ENCODE measurements at places on chromosomes 6 and 20. TPM values are rescaled to one million over a fixed set of nuclear protein-coding genes. Genes with fewer than 3 reads are reported as not detected.

DNA sequence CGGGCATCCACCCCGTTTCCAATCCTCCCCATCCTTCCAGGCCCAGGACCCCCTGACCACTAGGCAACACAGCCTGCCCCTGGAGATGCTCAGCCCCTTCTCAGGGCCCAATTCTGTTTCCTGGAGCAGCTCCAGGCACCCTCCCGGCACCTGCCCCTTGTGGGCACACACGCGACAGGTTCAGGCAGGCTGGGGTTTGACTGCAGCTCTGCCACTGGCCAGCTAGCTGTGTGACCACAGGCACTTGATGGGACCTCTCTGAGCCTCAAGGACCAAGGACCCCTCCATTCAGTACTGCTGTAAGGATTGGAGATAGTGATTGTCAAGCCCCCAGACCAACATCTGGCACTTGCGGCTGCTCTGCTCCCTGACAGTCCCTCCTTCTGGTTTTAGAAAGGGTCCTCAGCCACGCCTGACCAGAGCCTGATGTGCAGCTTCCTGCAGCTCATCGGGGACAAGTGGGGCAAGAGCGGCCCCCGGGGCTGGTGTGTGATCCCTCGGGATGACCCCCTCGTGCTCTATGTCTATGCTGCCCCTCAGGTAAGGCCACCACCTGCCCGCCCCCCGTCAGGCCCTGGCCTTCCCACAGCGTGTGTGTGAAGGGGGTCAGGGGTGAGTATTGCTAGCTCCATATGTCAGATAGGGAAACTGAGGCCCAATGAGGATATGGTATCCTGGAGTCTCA lies 21.7 kb downstream of the FGD2 start:
- H3K4me1 ChIP-seq = no peaks in the 10 kb centered on the region
- DNase-seq = no peak
- H3K4me3 ChIP-seq = no peak overlapping the region
- H3K36me3 ChIP-seq = no peaks in the 10 kb centered on the region
- H3K27ac ChIP-seq = no peak overlapping the region

DNA sequence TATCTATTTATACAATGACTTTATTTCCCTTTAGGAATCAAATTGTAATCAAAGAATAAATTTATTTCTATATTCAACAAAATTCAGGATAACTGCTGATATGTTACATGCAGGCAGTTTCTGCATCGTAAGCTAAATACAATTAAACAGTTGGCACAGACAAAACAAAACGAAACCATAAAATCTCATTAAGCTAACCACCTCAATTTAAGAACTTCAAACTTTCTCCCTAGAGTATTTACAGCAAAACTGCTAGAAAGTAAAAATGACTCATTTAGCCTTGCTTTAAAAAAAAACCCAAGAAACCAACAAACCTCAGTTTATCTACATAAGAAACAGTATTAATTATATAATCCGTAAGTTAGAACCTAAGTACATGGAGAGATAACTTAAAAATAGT lies 17.1 kb downstream of the SSR1 start:
- no peak for DNase-seq
- H3K36me3 ChIP-seq = peaks cover 26% of the 10 kb centered on the region
- H3K4me3 ChIP-seq = no peak overlapping the region
- no peak overlapping the region for H3K27ac ChIP-seq
- no peaks in the 10 kb centered on the region for H3K4me1 ChIP-seq

- no peaks in the 10 kb centered on the region for H3K27me3 ChIP-seq
- no peaks in the 10 kb centered on the region for H3K4me1 ChIP-seq
- no peaks in the 10 kb centered on the region for H3K36me3 ChIP-seq
- no peak overlapping the region for H3K27ac ChIP-seq
- H3K4me3 ChIP-seq = no peak overlapping the region
Observed at GRCh38 chr20:732727-733126, 35.6 kb downstream of the SLC52A3 start.

DNA sequence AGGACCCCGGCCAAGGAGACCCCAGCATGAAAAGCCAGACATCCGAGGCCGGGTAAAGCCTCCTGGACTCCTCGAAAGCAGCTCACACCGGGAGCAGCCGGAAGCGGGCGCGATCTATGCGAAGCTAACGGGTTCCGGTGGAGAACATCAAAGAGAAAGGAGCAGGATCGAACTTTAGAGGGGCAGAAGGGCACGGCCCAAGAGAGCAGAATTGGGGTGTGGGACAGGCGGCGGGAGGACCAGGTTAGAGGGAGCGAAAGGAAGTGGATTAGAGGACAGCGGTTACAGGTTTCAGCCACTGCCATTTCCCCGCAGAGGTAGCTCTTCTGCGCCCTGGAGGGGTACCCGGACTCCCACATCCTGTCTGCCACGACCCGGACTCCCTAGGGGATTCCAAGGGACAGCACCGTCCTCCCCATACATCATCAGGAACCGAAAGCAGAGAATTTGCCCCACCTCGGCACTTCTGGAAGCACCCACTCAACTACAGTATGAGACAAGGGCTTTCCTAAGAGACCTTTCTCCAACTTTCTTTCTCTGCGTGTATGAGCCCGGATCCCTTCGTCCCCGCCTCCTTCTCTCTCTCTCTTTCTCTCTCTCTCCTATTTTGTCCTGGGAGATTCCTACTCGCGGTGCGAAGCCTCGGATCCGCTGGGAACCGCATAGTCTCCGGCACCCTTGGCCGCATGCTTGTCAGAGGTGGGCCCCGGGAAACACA lies 507 bp upstream of the VGLL2 start:
- H3K4me3 ChIP-seq = peak overlapping the region; percentile 45
- H3K27me3 ChIP-seq = peaks cover 4% of the 10 kb centered on the region
- no peaks in the 10 kb centered on the region for H3K4me1 ChIP-seq
- DNase-seq = no peak
- no peaks in the 10 kb centered on the region for H3K36me3 ChIP-seq

DNA sequence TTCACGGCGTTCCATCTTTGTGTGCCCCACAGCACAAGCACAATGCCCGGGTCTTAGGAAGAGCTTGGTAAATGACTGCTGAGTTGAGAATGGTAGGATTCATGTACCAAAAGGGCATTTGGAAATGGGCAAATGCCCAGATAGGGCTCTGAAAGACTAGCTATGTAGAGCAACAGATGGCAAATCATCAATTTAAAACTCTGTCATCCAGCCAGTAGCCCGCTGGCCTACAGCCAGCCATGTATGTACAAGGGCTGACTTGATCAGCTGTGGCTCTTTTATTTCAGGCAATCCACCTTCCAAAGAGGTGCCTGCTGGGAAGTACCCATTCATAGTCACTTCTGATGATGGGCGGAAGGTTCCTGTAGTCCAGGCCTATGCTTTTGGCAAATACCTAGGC lies 35.1 kb downstream of the NT5E start:
- no peak for DNase-seq
- no peak overlapping the region for H3K27ac ChIP-seq
- no peaks in the 10 kb centered on the region for H3K36me3 ChIP-seq
- H3K4me1 ChIP-seq = no peaks in the 10 kb centered on the region
- H3K27me3 ChIP-seq = no peaks in the 10 kb centered on the region

GRCh38 chr6:18693881-18694280 lies 306.7 kb downstream of the RNF144B start:
- DNase-seq = no peak
- no peaks in the 10 kb centered on the region for H3K36me3 ChIP-seq
- H3K27me3 ChIP-seq = no peaks in the 10 kb centered on the region
- H3K27ac ChIP-seq = no peak overlapping the region
- H3K4me1 ChIP-seq = no peaks in the 10 kb centered on the region

DNA sequence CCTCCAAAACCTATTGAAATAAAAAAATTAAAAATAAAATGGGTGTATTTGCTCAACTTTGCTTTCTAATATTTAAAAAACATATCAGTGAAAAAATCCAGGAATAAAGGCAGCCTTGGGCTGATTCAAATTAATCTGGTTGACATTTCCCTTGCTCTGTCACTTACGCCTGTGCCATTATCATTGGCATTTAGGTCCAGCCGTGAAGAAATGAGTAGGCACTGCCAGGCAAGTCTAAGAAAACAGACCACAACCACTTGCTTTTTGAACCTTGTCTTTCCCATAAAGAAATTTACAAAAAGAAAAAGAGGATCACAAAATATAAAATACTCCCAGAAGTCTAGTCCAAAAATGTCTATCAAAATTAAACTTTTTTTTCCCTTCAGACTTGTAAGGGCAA lies 59.2 kb upstream of the HBS1L start:
- H3K27me3 ChIP-seq = no peaks in the 10 kb centered on the region
- H3K4me1 ChIP-seq = no peaks in the 10 kb centered on the region
- DNase-seq = no peak
- H3K27ac ChIP-seq = no peak overlapping the region
- no peaks in the 10 kb centered on the region for H3K36me3 ChIP-seq
- no peak overlapping the region for H3K4me3 ChIP-seq

GRCh38 chr6:13846841-13847240 lies 32.5 kb upstream of the MCUR1 start:
- H3K4me1 ChIP-seq = no peaks in the 10 kb centered on the region
- H3K36me3 ChIP-seq = no peaks in the 10 kb centered on the region
- no peak for DNase-seq
- no peak overlapping the region for H3K27ac ChIP-seq
- no peaks in the 10 kb centered on the region for H3K27me3 ChIP-seq

DNA sequence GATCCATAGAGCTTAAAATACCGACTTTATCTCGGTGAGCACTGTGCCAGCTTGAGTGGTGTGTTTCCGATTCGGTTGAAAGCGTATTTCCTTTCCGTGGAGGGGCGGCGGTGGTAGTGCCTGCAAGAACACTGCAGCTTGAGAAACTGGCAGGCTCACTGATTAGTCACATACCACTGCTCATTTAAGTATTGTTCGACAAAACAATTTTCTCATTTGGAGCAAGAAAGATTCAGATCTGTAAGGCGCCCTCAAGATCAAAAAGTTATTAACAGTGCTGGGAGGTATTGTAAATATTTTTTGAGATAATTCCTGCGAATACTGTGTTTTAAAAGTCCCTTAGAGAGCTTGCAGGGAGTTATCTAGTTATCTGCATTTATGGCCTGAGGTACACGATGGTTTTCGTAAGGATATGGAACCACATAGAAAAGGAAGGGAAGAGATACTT lies 1.3 kb downstream of the MAPK14 start:
- DNase-seq = peak; percentile 51
- H3K27ac ChIP-seq = peak overlapping the region; percentile 96
- peak overlapping the region; percentile 86 for H3K4me3 ChIP-seq

GRCh38 chr6:143490775-143491174 lies 20.7 kb downstream of the FUCA2 start:
- no peak for DNase-seq
- H3K36me3 ChIP-seq = peaks cover 29% of the 10 kb centered on the region
- H3K4me3 ChIP-seq = no peak overlapping the region
- H3K27ac ChIP-seq = no peak overlapping the region
- H3K4me1 ChIP-seq = no peaks in the 10 kb centered on the region
- no peaks in the 10 kb centered on the region for H3K27me3 ChIP-seq

GRCh38 chr6:32164295-32164694 lies at the start of gene EGFL8:
Gene EGFL8, plus strand, starts transcription at chr6:32164595. Its CDS starts 1,571 bp downstream, at chr6:32166166.
- H3K36me3 ChIP-seq = peaks cover 94% of the 10 kb centered on the region
- H3K27me3 ChIP-seq = no peaks in the 10 kb centered on the region
- H3K4me3 ChIP-seq = no peak within 1 kb of the TSS
- H3K27ac ChIP-seq = peak within 1 kb of the TSS; percentile 62

- no peak overlapping the region for H3K27ac ChIP-seq
- no peak overlapping the region for H3K4me3 ChIP-seq
- H3K27me3 ChIP-seq = no peaks in the 10 kb centered on the region
- no peaks in the 10 kb centered on the region for H3K36me3 ChIP-seq
- no peaks in the 10 kb centered on the region for H3K4me1 ChIP-seq
Observed at GRCh38 chr6:56335726-56336125, 88.3 kb upstream of the COL21A1 start.

- no peak for DNase-seq
- H3K4me1 ChIP-seq = no peaks in the 10 kb centered on the region
- no peak overlapping the region for H3K4me3 ChIP-seq
- H3K27ac ChIP-seq = no peak overlapping the region
Observed at GRCh38 chr6:169044381-169045230, 209.0 kb downstream of the THBS2 start.

- H3K27ac ChIP-seq = peak overlapping the region; percentile 3
- H3K27me3 ChIP-seq = no peaks in the 10 kb centered on the region
- no peak for DNase-seq
Observed at GRCh38 chr6:128491100-128491581, 29.3 kb downstream of the PTPRK start.

Gene TGM6
- total RNA-seq = not detected

Gene MTFR2
- total RNA-seq = not detected

Gene VGLL2
- total RNA-seq = not detected

Gene LST1
- 22.7 TPM for total RNA-seq

Gene ADISSP
- 32.4 TPM for total RNA-seq

Gene SAMD10
- total RNA-seq = 3.3 TPM

Gene WASF1
- total RNA-seq = 11.7 TPM
